ENCODE measurements at places on chromosomes 2 and 18.

DNA sequence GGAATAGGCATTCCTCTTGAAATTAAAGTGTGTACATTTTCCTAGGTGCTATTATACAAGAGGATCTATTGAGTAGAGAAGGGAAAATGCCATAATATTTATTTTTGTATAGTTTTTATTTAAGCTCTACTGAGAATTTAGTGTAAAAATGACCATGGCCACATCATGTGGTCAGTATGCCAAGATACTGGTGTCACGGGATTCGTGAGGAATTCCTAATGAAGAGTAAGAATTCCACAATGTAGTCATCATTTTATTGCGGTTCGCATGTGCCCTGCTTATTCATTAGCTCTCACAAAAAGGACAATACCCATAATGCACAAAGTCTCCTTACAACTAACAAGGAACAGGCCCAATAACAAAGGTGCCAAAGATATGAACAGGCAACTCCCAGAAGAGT lies 39.3 kb upstream of the PARD3B start:
- no peak for DNase-seq

DNA sequence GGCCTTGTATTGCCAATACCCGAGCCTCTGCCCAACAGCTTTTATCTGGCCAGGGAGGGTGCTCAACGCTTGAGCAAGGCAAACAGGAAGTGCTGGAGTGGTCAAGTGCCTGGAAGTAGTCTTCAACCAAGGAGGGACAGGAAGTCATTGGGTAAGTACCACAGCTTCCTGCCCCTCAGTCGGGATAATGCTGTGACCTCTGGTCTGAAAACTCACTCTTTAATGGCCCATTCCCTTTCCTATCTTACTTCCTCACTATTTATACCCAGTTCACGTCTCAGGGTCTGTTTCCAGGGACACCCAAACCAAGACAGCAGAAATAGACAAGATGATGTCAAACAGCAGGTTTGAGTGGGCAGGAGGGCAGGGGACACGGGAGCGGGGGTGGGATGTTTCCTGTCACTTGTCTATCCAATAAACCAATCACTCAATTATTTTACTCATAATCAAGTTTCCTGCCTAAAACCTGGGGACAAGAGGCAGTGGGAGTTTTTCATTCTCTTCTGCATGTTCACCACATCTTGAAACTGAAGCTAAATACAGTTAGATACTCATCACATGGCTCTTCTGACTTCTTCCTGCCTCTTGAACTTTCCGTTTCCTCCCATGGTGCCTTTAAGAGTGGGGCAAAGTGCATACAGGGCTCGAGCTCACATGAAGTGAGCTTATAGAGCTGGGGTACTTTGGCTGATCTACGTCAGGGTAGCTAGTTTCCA lies 68.9 kb upstream of the CAB39 start:
- DNase-seq: no peak

GRCh38 chr2:218798767-218799504 lies 17.0 kb downstream of the CYP27A1 start:
- DNase-seq: no peak

- no peak for DNase-seq
Observed at GRCh38 chr2:98269830-98270229, 76.4 kb upstream of the CNGA3 start.

DNA sequence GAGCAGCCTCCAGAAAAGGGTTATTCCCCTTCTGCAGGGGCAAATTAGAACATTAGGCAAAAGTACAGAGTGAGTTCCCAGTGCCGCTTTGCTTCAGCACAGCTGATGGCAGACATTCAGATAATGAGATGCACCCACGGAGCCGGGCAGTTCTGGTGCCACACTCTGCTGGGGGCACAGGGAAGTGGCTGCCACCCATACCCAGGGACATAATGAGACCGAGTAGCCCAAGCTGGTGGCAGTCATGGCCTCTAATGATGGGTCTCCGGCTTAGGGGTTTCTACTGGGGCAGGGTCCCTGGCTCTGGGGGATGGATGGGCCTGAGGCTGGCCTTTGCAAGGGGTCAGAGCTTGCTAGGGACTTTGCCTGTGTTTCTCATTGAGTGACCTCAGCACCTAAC lies 26.2 kb downstream of the GLI2 start:
- no peak for DNase-seq

DNA sequence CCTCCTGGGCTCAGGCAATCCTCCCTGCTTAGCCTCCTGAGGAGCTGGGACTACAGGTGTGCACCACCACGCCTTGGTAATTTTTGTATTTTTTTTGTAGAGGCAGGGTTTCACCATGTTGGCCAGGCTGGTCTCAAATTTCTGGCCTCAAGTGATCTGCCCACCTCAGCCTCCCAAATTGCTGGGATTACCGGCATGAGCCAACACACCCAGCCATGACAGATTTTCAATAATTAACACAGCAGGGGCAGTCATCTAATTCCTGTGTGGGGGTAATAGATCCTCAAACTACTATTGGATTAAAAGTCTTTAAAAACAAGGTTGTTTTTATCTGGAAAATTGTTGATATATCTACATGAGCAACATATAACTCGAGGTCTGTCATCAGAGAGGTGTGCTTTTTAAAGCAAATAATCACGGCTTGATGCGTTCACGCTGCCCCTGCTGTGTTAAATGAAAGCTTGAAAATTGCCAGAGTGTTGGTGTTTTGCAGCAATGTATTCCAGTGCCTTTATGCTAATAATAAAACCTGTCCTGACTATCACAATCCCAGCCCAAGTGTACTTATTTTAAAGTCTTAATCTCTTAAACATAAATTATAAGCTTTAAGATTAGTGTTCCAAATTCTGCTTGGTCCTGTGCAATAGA lies 35.6 kb upstream of the ASB1 start:
- no peak for DNase-seq

DNA sequence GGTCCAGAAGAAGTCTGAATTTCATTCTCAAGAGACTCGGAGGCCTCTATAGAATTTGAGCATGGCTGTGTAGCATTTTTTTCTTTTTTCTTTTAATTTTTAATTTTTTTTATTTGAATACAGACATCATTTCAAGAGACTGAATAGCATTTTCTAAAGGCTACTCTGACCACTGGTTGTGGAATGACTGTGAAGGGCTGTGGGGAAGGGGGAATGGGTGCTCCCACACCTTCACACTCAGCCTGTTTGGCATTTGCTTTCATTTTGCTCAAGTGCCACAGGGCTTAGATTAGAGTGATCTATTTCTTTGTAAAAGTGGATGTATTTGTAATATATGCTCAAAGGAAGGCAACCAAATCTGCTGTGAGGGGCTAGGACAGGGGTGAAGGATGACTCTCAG lies 142.0 kb upstream of the SPOPL start:
- no peak for DNase-seq

DNA sequence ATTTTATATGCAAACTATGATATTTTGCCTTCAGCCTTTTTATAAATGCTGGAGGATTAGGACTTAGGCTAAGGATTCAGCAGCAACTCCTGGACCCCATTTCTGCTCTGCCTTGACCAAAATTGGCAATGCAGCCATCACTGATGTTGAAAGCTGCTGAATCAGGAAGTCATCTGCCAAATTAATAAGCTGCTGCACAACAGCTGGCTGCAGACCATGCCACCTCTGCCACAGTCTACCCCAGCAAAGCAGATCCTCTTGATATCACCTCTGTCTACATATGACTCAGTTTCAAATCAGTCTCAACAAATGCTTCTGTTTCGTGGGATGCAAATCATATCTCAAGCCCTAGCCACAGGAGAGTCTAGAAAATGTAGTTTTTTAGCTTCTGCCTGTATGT lies 7.1 kb upstream of the SOS1 start:
- peak; percentile 15 for DNase-seq

DNA sequence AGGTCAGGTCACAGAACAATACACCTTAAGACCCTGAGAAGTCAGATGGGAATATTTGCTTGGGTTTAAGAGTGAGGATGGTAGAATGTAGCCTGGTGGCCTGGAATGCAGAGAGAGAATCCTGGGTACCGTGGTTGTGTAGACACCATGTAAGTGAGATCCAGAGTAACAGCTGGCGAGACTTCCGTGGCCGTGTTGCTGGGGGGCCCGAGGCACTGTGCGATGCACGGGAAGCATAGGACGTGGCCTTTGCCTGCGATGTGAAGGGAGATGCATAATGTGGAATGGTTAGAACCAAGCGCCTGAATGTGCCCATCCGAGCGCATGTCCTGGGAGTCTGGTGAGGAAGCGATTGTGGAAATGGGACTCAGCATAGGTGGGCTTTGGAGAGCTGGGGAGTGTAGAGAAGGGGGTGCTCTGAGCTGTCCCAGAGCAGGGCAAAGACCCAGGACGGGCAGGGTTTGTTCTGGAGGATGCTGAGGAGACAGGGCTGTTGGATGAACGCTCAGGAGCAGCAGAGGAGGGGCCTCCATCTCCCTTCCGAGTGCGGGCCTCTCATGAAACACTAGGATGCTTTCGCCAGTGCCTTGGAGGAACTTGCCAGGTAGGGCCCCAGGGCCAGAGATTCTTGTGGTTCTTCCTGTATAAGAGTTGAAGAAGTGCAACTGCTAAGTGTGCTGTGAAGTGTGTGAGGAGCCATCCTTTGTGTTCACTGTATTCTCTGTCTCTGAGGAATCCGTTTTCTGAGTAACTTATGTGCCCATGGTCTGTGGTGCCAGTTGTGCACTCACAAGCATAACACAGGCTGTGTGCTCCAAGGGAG lies 7.1 kb downstream of the RNF144A start:
- DNase-seq: no peak

DNA sequence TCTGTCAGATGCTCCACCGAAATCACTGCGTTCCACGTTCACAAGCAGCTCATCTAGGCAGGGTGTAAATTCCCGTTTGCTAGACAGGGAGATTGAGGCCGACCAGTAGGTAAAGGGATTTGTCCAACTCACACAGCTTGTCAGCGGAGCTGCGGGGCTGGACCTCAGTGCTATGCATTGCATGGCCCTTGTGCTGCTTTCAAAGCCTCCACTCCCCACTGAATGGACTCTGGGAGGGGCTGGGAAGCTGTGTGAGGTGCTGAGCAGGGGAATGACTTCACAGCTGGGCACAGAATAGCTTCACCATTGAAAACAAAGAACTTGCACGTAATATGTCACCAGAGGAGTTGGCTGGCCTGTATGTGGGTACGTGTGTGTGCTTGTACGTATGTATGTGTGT lies 21.4 kb downstream of the CELF4 start:
- DNase-seq: no peak

DNA sequence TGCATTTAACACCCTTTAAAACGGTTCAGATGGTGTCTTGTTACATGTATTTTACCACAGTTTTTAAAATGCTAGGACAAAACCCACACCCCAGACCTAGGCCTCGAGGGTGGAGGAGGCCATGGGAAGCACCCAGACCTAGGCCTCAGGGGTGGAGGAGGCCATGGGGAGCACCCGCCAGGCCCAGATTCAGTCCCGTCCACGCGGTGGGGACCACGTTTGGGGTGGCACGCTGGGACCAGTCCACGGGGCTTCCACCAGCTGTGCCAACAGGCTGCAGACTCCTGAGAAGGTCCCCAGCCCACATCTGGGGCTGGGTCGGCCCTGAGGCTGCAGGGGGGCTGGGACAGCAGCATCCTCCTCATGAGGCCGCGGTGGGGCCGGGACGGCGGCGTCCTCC lies 63.4 kb downstream of the SLC66A2 start:
- DNase-seq: no peak

DNA sequence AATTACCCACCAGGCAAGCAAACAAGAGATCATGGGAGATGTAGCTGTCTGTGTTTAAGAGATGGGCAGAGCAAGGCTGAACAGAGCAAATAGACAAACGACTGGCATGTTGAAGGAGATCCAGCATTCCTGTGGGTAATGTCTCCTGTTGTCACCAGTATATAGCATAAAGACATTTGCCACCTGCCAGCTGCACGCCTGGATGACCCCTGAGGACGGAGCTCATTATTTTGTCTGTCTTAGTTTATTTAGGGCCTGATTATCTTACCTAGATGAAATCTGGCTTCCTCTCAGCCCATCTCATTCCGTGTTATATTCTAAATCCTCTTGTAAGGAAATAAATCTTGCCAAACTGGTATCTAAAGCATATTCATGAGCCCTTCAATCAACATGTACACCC lies 510.3 kb upstream of the LINC00305 start:
- no peak for DNase-seq

DNA sequence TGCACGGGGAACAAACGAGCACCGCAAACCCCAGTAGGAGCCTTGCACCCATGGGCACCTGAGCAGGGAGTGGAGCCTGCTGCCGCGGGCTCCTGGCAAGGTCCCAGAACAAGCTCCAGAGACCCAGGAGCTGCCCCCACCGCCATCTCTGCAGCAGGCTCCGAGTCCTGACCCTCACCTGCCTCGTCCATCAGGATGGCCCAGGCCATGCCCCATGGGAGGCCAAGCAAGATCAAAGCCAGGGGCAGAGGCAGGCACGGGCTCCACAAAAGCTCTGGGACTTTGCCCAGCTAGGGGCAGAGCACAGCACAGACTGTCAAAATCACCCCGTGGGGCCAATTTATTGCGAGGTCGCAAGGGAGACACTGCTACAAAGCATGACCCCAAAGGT lies 43.6 kb downstream of the GPC1 start:
- DNase-seq: no peak

GRCh38 chr2:165238295-165238694 lies 919 bp upstream of the SCN2A start:
- DNase-seq: no peak

GRCh38 chr2:217402761-217403383 lies 543.0 kb upstream of the TNP1 start:
- DNase-seq: no peak

All from stimulated activated CD8-positive, alpha-beta memory T cell treated with anti-CD3 and anti-CD28 coated beads, Interleukin-2, amount 100 ng/mL, for 1 hour (primary cell).